ENCODE measurements at places on chromosomes 6 and 20.

- no peak for DNase-seq
These were observed 441.8 kb downstream of the PTPRT start for GRCh38 chr20:42747765-42748411.

GRCh38 chr20:10167040-10167439, 51.6 kb upstream of the SNAP25 start:
- no peak for DNase-seq

DNA sequence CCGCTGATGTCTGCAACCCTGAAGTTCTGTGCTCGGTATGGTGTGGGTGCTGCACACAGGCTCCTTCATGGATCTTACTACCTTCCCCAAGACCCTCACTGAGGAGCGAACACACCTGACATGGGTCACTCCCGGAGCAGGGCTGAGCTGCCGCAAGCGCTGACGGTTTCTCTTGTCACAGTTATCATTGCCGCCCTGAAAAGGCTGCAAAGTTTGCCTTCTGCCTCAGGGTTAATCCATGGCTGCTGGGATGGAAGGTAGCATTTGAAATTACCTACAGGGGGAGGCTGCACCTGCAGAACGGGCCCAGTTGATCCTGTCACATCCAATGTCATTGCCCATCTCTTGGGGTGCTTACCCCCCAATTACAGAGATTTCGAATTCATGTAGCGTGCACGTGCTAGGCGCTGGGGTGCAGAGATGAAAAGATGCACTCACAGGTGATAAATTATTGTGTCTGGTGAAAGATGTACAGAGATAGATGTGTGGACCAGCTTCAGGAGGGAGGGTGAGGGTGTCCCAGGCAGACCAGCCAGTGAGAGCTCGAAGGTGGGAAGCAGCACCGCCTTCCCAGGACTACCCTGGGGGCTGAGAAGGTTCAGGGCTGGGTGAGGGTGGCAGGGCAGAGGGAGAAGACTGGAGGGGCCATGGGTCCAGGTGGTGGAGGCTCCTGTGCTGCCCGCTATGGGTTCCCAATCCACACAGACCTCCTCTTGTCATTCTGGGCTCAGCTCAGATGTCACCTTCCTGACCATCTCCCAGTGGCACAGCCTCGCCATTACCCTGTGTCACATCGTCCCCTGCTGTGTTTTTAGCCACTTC, 120.1 kb downstream of the SYCP2 start:
- DNase-seq: no peak

GRCh38 chr20:37627060-37627766, 66.6 kb upstream of the CTNNBL1 start:
- peak; percentile 23 for DNase-seq

DNA sequence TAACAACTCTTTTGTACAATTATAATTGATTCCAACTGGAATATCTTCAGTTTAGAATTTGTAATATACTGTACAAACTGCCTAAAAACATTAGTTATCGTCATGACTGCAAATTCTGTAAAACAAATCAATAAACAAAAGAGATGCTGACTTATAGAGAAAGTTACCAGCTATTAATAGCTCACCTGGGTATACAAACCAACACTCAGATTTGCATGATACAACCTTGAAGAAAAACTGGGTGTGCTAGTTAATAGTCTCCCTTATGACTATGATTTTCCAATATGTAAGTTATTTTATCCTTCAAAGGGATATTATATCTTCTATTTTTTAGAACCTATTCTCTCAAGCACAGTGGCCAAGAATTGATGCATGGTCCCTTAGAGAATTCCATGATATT, 698.5 kb downstream of the FRK start:
- no peak for DNase-seq

- DNase-seq: no peak
These were observed 205.3 kb downstream of the ADGRG6 start for GRCh38 chr6:142507065-142507464.

DNA sequence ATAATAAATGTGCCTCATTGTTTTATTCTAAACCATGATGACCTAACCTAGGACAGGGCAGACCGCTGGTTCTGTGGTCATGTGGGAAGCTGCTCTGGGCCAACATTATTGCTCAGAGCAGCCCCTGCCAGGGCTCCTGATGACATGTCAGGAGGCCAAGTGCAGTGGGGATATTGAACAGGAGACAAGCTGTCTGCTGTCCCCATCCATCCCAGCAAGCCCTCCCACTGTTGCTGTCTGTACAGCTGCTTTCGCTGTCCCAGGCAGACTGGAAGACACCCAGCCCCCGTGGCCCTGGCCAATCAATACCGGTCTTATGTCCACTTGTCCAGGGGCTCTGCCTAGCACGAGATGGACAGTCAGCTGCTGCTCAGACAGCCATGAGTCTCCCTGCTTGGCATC, 43.2 kb upstream of the FNDC1 start:
- peak; percentile 57 for DNase-seq

DNA sequence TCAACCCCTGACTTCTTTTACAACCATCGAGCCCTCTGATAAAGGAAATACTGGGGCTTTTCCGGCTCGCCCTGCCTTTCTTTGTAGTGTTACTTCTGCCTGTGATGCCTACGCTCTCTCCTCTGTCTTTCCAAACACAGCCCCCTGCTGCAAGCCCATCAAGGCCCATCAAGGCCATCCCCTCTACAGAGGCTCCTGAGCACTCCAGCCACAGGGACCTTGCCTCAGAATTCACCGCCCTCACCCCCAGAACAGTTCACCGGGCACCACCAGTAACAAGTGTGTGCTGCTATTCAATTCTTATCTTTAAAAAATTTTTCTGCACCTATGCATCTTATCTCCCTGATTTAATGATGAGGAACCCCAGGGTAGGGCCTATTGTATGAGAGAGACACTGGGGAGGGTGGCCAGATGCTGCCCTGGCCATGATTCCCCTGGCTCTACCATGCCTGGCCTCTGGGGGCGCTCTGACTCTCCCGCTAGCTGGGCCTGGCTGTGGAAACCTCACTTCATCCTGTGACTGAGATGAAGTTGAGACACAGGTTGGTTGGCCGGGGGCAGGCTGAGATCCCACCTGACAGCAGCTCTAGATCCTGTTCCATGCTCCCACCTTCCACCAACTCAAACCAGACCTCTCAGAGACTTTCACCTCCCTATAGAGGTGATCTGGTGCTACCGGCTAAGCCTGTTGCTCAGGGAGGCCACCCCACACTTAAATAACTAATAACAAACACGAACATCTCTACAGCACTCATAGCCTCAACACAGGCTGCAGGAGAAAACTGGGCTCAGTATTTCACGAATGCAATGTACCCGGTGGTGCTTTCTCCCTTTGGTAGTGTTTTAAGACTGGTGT, 19.2 kb upstream of the GLP1R start:
- DNase-seq: peak; percentile 39

DNA sequence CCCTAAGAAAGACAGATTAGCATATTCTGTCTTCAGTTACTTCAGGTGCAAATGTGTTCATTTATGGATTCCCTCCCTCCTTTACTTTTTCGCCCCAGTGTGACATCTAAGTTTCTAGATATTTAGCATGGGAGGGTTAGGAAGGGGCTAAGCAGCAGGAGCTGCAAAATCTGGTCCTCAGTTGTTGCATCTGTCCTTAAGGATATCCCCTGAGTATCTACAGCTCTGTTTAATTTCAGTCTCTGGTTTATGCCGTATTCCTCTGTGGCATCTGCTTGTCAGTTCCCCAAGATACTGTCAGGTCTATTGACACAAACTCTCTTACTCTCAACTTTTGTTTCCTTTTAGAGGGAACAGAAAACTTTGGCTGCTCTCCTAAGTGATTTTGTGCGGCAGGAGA, 754.6 kb upstream of the MAP3K7 start:
- no peak for DNase-seq
